ENCODE measurements at places on chromosomes 16 and 17. TPM values are rescaled to one million over a fixed set of nuclear protein-coding genes. Genes with fewer than 3 reads are reported as not detected.

GRCh38 chr17:17019891-17020456, 22.3 kb upstream of the MPRIP start:
- H3K36me3 ChIP-seq, result no peaks in the 10 kb centered on the region
- H3K4me3 ChIP-seq, result no peak overlapping the region
- no peak for DNase-seq

DNA sequence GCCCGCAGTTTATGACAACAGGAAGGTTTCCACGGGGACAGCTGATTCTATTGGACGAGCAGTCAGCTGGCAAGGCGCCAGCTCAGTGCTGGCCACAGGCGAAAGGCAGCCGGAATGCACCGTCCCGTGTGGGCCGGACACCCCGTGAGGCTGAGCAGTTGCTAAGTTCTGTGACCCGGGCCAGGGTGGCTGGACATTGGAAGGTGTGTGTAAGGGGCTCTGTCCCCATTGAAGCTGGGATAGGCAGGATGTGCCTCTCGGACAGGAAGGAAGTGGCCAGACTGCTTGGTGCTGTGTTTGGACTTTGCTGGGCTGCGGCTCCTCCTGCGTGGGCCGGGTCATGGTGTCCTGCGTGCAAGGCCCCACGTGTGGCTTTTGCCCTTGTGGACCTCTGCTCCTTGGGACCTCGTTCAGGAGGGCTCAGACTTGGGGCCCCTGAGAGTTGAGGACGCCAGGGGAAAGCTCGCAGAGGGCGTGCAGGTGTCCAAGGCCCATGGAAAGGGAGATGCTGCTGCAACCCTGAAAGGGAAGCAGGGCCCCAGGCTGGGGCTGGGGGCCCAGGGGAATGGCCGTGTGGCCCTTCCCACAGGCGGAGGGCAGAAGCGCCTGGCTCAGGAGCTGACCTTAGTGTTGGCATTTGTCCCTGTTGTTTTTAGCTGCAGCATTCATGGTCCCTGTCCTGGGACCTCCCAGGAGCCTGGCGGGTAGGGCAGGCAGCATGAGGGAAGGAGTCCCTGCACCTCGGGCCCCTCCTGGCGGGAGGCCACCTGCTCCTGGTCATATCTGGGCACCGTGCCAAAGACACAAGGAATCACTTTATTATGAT, 10.0 kb downstream of the BAIAP2 start:
- H3K4me3 ChIP-seq, result no peak overlapping the region
- no peaks in the 10 kb centered on the region for H3K27me3 ChIP-seq
- H3K27ac ChIP-seq, result peak overlapping the region; percentile 59
- peak; percentile 68 for DNase-seq
- H3K4me1 ChIP-seq, result peaks cover 60% of the 10 kb centered on the region

- H3K4me3 ChIP-seq, result no peak overlapping the region
- H3K27ac ChIP-seq, result no peak overlapping the region
- H3K36me3 ChIP-seq, result no peaks in the 10 kb centered on the region
- DNase-seq, result no peak
Measured at GRCh38 chr16:78663690-78664089, 564.2 kb downstream of the WWOX start.

DNA sequence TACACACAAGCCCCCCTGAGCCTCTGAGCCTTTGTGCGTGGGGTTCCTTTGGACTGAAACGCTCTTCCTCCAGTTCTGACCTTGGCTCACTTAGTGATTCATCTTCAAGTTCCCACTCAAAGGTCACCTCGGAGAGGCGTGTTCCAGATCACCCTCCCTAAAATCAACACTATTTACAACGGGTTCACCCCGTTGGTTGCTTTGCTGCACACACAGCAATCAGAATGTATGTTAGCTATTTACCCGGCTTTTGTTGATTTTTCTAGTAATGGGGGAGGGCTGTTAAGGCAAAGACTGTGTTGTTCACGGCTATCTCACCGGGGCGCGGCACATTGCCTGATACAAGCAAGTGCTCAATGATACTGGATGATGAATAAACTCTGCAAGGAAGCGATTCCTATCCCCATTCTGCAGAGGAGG, 977 bp downstream of the NAGPA start:
- peaks cover 19% of the 10 kb centered on the region for H3K4me1 ChIP-seq
- H3K4me3 ChIP-seq, result peak overlapping the region; percentile 83
- no peaks in the 10 kb centered on the region for H3K36me3 ChIP-seq
- DNase-seq, result no peak

DNA sequence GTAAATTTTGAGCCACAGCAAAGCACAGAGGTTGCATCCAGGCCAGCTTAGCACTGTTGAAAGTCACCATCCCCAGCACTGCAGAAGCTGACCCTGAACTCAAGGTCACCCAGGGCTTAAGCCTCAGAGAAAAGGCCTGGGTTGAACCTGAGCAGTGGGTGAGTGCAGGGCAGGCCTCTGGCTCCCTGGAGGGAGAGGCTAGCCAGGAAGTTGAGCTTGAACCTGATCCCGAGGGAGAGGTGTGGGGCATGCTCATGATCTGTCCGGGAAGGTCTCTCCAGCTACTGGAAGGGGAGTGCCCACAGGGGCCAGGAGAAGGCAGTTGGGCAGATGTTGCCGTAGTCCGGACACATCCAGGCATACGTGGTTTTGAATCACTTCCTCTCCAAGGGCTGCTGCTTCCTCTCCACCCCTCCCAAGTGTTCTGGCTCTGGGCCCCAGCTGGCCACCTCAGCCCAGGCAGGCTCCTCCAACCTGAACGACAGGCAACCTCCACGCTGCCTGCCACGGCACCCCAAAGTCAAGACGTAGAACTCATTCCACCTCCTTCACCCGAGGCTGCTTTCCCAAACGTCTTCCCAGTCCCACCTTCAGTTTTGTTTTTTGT, 18.4 kb downstream of the CARHSP1 start:
- H3K27me3 ChIP-seq, result no peaks in the 10 kb centered on the region
- peaks cover 33% of the 10 kb centered on the region for H3K4me1 ChIP-seq
- H3K27ac ChIP-seq, result peak overlapping the region; percentile 65
- peak; percentile 68 for DNase-seq
- peaks cover 26% of the 10 kb centered on the region for H3K36me3 ChIP-seq

The ARHGDIG gene
- 3.3 TPM for total RNA-seq

The SLC6A4 gene
- total RNA-seq, result not detected

All from astrocyte (in vitro differentiated cells and primary cell).